ENCODE measurements at places on chromosomes 3 and 15. TPM values are rescaled to one million over a fixed set of nuclear protein-coding genes. Genes with fewer than 3 reads are reported as not detected.

DNA sequence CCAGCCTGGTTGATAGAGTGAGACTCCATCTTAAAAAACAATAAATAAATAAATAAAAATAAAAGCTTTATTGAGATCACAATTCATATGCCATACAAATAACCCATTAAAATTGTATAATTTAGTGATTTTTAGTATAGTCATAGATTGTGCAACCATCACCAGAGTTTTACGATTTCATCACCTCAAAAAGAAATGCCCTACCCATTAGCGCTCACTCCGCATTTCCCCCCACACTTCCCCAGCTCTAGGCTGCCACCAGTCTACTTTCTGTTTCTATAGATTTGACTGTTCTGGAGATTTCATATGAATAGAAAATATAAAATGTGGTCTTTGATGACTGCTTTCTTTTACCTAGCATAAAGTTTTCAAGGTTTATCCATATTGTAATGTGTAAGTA lies 57.0 kb downstream of the ARHGEF26 start:
- H3K4me1 ChIP-seq: no peaks in the 10 kb centered on the region
- H3K27me3 ChIP-seq: no peaks in the 10 kb centered on the region
- no peak for DNase-seq
- no peaks in the 10 kb centered on the region for H3K36me3 ChIP-seq
- no peak overlapping the region for H3K4me3 ChIP-seq

- H3K4me1 ChIP-seq: no peaks in the 10 kb centered on the region
- DNase-seq: no peak
- H3K4me3 ChIP-seq: no peak overlapping the region
- no peaks in the 10 kb centered on the region for H3K27me3 ChIP-seq
Measured at GRCh38 chr3:42110631-42111030, 19.5 kb downstream of the TRAK1 start.

DNA sequence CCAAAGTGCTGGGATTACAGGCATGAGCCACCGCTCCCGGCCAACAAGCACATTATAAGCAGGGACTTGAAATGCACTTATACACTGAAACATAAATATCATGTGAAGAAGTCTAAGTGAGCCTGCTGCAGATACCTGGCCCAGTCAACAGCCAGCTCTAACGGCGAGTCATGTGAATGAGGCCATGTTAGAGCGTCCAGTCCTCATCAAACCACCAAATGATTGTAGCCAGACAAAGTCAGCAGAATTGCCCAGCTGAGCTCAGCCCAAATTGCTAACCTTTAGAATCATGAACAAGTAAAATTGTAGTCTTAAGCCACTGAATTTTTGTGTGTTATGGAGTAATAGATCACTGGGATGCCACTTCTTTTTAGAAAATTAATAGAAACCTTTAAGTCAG lies 37.8 kb upstream of the UACA start:
- no peak for DNase-seq
- H3K27ac ChIP-seq: peak overlapping the region; percentile 74
- no peak overlapping the region for H3K4me3 ChIP-seq
- H3K27me3 ChIP-seq: no peaks in the 10 kb centered on the region
- H3K4me1 ChIP-seq: peaks cover 16% of the 10 kb centered on the region

- peaks cover 18% of the 10 kb centered on the region for H3K4me1 ChIP-seq
- peak overlapping the region; percentile 14 for H3K4me3 ChIP-seq
- no peaks in the 10 kb centered on the region for H3K27me3 ChIP-seq
- DNase-seq: no peak
Measured at GRCh38 chr15:36356978-36357601, 222.3 kb upstream of the CDIN1 start.

DNA sequence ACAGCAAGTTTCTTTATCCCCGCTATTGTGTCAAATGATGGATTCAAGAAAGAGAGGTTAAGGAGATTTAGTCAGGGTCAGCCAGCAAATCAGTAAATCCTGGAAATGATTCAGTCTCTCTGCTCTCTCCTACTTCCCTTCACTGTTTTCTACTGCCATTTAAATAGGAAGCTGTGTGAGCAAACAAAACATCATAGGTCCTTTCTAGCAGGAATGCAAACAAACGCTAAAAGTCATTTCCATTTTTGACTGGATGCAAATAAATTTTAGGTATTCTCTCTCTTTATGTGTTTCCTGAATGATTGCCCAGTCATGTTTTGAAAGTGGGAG lies 299.4 kb upstream of the RORA start:
- no peaks in the 10 kb centered on the region for H3K27me3 ChIP-seq
- no peak for DNase-seq
- no peak overlapping the region for H3K4me3 ChIP-seq
- no peaks in the 10 kb centered on the region for H3K4me1 ChIP-seq

- H3K27me3 ChIP-seq: no peaks in the 10 kb centered on the region
- H3K27ac ChIP-seq: peak overlapping the region; percentile 89
- no peak for DNase-seq
- peaks cover 21% of the 10 kb centered on the region for H3K4me1 ChIP-seq
Measured at GRCh38 chr15:67148196-67148701, 82.8 kb downstream of the SMAD3 start.

DNA sequence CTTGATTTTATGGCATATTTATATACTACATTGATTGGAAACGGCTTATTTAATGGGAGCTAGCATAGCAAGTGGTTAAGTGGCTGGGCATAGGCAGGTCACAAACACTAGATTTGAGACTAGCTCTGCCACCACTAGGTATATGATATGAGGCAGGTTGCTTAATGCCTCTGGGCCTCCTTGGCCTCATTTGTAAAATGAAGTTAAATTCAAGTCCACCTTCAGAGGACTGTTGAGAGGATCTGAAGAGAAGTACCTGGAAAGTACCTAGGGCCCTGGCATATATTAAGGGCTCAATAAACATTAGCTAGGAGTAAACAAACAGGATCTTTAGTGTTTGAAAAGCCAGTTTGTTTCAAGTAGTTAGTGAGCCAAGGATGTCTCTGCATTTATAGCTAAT lies 166.4 kb upstream of the FEZF2 start:
- no peaks in the 10 kb centered on the region for H3K27me3 ChIP-seq
- H3K36me3 ChIP-seq: no peaks in the 10 kb centered on the region
- H3K4me1 ChIP-seq: no peaks in the 10 kb centered on the region
- H3K27ac ChIP-seq: no peak overlapping the region
- DNase-seq: no peak

GABRR3 gene
- total RNA-seq: not detected

BFSP2 gene
- not detected for total RNA-seq

ZBTB47 gene
- 69.3 TPM for total RNA-seq
